D721Med (cell line): ENCODE measurements at places on chromosomes 6 and 20.

- no peak for DNase-seq
These were observed 12.7 kb downstream of the GCLC start for GRCh38 chr6:53532061-53532797.

- no peak for DNase-seq
These were observed 17.4 kb downstream of the COL20A1 start for GRCh38 chr20:63310265-63310991.

- DNase-seq: no peak
These were observed 370.6 kb upstream of the MAN1A1 start for GRCh38 chr6:119720160-119720559.

DNA sequence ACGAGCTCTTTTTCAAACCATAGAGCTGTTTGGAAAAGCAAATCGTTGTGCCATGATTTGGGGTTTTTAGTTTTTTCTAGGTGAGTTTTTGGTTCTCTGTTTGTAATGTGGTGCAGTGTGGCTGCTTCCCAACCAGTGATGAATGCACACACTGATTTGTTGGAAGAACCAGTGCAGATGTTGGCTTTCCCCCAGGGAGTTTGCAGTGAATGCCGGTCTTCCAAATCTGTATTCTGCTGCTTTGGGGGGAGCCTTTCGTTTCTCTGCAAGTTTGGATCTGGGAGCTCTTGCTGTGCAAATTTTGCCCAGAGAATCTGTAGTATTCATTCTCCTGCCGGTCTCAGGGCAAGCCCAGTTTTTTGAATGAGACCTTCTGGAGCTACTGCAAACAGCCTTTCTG is 14.5 kb downstream of the HECA start:
- DNase-seq: no peak

GRCh38 chr6:7137335-7138045 is 29.7 kb downstream of the RREB1 start:
- DNase-seq: no peak

GRCh38 chr6:7145885-7146828 is 38.4 kb downstream of the RREB1 start:
- no peak for DNase-seq

GRCh38 chr20:41391587-41392001 is 25.0 kb upstream of the EMILIN3 start:
- DNase-seq: no peak

DNA sequence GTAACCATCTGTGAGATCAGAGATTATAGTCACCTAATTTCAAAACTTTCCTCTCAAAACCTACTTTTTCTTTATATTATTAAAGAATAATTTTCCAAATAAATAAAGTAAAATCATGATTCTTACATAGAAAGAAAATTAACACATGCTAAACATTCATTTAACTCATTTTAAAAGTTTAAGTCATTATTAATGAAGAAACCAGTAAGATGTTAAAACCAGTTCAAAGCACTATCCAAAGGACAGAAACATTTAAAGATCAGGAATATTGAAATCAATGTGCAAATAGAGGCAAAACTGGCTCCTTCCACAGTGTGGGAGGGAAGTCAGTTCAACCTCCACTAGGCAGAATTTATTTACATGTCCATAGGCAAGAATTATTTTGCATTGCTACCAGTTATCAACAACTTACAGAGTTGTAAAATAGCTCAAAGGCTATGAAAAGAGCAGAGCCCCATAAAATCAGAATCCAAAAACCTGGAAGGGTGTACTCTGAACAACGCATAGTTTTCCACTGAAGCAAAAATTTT is 146.9 kb downstream of the KHDC1L start:
- no peak for DNase-seq

- no peak for DNase-seq
These were observed 58.2 kb upstream of the BCLAF1 start for GRCh38 chr6:136347847-136348246.

DNA sequence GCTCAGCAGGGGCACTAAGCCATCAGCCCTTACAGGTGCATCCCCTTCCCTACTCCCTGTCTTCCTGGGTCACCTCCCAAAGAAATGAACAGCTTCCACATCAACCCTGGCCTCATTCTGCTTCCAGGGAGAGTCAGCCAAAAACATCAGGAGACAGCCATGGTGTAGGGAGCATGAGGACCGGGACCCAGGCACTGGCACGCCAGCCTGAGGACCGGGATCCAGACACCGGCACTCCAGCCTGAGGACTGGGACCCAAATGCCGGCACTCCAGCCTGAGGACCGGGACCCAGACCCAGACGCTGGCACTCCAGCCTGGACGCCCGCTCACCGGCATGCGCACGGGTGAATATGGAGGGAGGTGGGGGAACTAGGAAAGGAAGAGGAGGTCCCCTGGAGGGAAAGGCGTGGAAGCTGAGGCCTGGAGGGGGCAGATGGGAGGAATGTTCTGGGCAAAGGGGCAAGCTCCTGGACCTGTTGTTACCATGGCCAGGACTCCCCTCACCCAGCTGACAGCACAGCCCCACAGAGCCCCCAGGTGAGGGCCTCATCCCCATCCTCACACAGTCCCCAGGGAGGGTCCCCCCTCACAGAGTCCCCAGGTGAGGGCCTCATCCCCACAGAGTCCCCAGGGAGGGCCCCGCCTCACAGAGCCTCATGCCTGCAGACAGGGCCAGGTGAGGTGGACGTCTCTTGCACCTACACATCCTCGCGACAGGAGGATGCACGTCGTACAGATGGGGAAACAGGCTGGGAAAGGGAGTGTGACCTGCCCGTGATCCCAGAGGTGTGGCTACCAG is 26.0 kb upstream of the MRGBP start:
- DNase-seq: no peak

DNA sequence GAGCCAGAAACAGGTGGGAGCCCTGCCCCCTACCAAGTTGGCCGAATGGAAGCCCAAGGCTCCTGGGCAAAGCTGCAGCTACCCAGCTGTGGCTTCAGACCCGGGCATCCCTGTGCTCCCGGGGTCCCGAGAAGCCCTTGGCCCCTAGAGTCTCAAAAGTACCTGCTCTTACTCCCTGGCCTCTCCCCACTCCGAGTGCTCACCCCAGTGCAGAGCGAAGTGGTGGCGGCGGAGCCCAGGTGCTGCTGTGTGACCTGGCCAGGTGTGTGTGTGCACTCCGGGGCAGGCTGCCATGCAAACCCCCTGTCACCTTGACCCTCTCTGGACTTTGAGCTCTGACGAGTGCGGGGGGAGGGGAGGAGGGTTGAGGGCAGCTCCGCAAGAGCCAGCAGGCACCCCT is 493.8 kb upstream of the MANEA start:
- no peak for DNase-seq

DNA sequence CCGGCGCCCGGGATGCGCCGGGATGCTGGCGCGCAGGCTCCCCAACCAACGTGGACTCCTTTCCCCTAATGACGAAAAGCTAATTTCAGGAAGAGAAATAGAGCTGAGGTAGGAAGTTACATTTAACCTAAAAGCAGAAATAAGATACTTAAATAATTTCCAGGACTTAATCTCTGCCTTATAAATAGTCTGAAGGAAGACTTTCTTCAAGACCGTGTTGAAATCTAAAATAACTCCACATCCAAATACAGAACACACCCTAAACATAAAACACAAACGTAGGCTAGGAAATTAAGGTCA is 1.3 kb downstream of the ASF1A start:
- DNase-seq: no peak

GRCh38 chr6:14047151-14047740 is 70.3 kb upstream of the CD83 start:
- DNase-seq: no peak

GRCh38 chr6:122817766-122818165 is 28.7 kb downstream of the SMPDL3A start:
- DNase-seq: no peak

DNA sequence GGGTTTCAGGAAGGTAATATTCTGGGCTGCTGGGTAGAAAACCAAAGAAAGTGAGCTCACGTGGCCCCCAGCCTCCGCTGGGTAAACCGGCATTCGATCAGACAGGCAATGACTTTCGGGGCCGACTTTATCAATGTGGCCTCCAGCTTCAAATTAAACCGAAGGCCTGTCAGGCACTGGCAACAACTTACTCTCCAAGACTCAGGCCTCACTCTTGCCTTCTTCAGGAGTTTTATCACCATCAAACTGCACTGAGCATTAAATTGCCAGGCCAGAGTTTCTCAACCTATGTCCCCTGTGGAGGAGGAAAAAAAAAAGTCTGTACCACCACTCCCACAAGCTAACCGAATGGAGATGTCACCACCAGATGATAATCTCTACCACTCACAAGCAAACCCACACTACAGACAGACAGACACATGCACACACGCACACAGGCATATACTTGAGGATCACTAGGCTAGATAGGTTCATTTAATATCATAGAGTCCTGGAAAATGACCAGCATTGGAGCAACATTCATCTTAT is 1.1 kb upstream of the MBOAT1 start:
- DNase-seq: no peak

GRCh38 chr6:148249160-148249559 is 93.5 kb upstream of the SASH1 start:
- no peak for DNase-seq

GRCh38 chr6:3370361-3371221 is 86.3 kb downstream of the SLC22A23 start:
- DNase-seq: no peak

DNA sequence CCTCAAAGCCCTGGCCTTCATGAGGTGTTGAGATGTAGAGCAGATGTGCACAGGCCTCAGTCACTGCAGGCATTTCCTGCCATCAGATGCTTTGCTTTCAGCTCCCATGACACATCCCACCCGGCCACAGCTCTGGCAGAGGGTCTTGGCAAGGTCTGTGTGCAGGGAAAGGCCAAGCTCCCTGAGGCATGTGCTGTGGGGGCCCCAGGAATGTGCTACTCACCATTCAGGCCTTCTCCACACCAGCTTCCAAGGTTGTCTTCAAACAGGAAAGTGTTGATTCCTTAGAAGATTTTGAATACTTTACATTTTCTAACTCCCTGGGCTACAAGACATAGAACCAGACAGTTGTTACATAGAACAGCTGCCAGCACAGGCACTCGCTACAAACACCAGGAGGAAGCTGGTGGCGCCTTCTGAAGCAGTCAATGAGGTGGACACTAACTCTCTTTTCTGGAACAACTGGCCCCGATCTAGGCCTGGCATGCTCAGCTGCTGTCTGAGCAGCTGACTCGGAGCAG is 27.8 kb downstream of the CASS4 start:
- no peak for DNase-seq

DNA sequence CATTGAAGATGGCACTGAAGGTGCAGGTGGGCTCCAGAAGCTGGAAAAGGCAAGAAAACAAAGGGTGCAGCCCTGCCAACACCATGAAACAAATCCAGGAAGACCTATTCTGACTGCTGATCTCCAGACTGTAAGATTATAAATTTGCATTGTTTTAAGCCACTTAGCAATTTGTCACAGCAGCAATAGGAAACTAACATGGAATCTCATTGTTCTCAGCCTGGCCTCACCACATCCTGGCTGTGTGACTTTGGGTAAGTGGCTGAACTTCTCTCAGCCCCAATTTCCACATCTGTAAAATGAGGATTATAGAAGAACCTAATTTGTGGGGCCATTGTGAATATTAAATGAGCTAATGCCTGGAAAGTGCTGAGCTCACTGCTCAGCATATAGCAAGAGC is 160.4 kb upstream of the MAFB start:
- DNase-seq: no peak

GRCh38 chr6:153624528-153624927 is 414.5 kb upstream of the OPRM1 start:
- DNase-seq: no peak

GRCh38 chr6:3280866-3281465 is 22.2 kb downstream of the PSMG4 start:
- DNase-seq: no peak

DNA sequence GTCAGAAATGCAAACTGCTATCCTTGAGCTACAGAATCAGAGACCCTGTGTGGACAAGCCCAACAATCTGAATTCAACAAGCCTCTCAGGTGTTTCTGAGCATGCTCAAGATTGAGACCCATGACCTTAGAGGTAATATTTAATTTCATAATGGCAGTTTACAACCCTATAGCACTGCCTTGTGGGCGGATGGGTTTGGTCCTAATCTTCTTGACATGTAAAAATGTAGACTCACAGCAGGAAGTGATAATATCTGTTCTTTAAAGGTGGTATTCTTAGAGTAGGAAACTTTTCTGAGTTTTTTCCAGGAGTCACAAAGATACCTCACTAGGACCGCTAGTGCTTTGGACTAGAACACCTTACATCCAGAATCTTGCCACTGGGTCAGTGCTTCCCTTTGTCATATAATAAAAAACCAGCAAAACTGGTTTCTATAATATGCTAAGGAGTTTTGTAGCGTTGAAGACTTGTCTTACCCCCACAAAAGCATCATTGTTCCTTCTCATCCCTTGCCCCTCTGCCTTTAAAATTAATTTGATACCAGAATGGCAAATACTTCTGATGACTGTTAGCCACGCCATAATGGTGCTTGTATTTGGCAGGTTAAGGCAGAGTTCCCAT is 52.6 kb downstream of the E2F3 start:
- no peak for DNase-seq

DNA sequence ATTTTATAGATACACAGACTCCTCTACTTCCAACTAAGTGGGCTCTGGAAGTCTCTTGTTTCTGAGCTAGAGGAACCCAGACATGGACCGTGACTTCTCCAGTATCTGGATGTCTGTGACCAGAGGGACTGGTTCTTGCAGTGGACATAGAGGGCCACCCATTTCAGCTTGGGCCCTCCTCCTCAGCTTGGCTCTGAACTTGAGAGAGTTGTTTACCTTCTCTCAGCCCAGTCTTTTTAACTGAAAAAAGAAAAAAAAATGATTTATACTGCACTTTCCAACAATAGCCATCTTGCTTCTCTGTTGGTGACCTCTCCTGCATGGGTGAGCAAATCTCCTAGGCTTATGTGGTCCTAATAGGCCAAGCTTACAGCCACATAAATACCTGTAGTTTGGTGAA is 60.3 kb upstream of the TMEM181 start:
- no peak for DNase-seq

- no peak for DNase-seq
These were observed 40.0 kb upstream of the OPN5 start for GRCh38 chr6:47741807-47742206.

DNA sequence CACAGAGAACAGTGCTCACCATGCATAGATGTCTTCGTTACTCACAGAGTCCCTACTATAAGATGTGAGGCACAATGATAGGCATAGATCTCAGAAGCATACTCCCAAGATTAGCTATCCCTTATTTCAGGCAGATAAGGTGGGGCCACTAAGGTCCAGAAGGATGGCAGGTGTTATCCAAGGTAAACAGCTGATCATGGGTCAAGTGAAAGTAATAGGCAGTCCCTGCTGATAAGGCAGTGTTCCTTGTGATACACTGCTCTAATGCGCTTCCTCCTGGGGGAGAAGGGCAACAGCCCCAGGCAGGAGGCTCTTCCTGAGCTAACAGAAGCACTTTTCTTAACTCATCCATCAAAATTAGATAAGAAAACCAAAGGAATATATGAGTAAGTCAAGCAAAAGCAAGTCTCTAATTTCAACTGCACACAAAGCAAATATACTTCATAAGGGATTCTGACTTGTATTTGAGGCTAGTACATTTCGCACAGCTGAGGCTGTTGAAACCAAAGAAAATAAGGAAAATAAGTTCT is 42.2 kb downstream of the METTL24 start:
- DNase-seq: no peak

DNA sequence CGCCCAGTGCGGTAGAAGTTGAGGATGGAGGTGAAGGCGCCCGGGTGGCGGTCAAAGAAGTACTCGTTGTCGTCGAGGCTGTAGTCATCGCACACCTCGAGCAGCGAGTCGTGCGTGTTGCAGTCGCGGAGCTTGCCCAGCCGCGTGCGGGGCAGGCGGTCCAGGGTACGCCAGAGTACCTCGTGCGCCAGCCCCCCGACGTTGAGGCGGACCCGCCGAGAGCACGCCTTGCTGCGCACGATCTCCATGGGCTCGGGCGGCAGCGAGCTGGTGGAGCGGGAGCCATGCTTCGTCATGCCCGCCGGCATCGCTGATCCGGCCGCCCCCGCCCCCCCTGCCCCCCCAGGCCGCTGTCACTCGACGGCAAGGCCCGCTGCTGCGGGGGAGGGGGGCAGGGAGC is 295 bp downstream of the KCNB1 start:
- no peak for DNase-seq
